Placental pericyte (primary cell): ENCODE measurements at places on chromosomes 12 and 14. TPM values are rescaled to one million over a fixed set of nuclear protein-coding genes. Genes with fewer than 3 reads are reported as not detected.

Gene RNU7-1
- not detected in 2 replicates for total RNA-seq

Gene NINJ2
- 0.22 and 0.57 TPM in 2 replicates for total RNA-seq

Gene SERPINA1
- total RNA-seq, result 0.22 TPM in 1 of 2 replicates, not detected in the other

Gene CLEC4E
- not detected in 2 replicates for total RNA-seq

Gene GPRC5A
- 17.9 and 50.1 TPM in 2 replicates for total RNA-seq

Gene OVCH1
- total RNA-seq, result not detected in 2 replicates

Gene E2F7
- 46.2 and 92.8 TPM in 2 replicates for total RNA-seq

Gene KRT79
- 0.72 TPM in 1 of 2 replicates, not detected in the other for total RNA-seq

Gene POLE2
- total RNA-seq, result 1.3 and 19.2 TPM in 2 replicates

Gene PCED1B
- 1.5 and 2.1 TPM in 2 replicates for total RNA-seq

Gene DPF3
- 5.7 and 19.9 TPM in 2 replicates for total RNA-seq

Gene TSPAN8
- not detected in 2 replicates for total RNA-seq
